Islet precursor cell (in vitro differentiated cells): ENCODE measurements at places on chromosomes 11 and 22.
A peak's percentile ranks its signal among the peaks of the same experiment; 100 is the strongest.

GRCh38 chr11:106939157-106939556, 79.1 kb downstream of the GUCY1A2 start:
- DNase-seq, result no peak

DNA sequence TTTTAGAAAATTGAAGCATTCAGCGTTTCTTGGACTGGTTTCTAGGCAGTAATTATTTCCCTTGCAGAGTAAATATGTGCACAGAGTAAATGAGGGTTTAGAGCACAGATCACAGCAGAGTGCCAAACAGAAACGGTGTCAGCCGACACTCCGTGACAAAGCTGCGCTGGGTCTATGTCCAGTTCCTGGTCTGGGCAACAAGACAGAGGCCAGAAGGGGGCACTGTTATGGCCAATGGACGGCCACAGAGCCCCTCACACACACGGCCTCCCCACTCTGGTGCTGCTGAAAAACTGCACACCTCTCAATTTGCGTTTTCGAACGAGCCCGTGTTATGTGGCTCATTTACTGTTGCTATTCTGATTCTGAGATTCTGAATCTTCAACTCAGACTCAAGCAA, 180.7 kb downstream of the MPPED1 start:
- DNase-seq, result peak; percentile 67

GRCh38 chr11:117916956-117917355, 12.2 kb downstream of the TMPRSS13 start:
- DNase-seq, result peak; percentile 29

DNA sequence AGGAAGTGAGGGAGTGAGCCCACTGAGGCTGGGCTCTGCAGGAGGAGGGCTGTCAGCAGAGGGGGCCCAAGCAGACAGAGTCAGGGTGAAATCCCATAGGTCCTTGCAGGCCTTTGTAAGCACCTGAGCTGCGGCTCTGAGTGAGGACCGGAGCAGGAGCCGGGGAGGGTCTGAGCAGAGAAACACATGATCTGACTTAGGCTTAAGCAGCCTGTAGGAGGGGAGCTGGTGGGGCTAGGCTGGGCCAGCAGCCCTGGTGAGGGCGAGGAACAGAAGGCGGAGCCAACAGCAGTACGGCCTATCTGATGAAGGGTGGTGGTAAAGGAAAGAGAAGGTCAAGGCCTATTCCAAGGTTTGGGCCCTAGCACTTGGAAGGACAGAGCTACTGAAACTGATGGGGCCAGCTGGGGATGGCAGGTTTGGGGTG, 26.9 kb upstream of the CBX7 start:
- DNase-seq, result peak; percentile 78

DNA sequence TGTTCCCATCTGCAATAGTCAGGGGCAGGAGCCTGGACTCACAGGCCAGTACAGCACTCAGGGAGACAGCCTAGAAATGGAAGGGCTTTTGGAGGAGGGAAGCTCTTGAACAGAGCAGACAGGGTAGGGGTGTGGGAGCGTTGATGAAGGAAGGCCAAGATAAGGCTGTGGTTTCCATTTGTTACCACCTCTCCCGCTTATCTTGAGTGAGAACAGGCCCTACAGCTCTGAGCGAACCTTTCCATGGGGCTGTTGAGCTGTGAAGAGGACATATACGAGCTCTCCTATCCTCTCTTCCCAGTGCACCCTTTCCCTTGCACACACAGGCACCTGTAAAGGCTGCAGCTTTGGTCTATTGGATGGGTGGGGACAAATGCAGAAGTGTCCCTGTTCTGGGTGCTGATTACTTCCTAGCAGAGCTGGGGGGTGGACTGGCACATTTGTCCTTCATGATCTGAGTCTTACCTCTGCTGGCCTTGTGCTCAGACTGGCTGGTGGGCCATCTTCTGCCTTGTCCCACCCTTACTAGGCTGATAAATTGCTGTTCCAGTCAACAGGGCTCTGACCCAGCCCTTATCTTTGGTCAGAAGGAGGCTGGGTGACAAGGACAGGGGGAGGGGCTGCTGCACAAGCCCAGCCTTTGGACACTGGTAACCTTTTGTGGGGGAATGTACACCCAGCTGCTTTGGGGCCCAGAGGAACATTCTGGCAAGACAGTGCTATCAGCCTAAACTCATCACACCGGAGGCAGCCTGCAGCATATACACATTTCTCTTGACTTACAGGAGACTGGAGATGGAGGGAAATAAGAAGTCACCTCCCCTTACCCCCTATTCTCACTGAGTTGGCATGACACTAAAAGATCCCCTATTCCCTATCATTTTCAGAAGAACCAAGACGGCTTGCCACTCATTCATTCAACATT, 80.1 kb upstream of the NNMT start:
- peak; percentile 79 for DNase-seq

GRCh38 chr11:13983081-13983751, 20.7 kb downstream of the SPON1 start:
- no peak for DNase-seq

GRCh38 chr22:35961480-35962295, 66.9 kb downstream of the RBFOX2 start:
- DNase-seq, result peak; percentile 83

DNA sequence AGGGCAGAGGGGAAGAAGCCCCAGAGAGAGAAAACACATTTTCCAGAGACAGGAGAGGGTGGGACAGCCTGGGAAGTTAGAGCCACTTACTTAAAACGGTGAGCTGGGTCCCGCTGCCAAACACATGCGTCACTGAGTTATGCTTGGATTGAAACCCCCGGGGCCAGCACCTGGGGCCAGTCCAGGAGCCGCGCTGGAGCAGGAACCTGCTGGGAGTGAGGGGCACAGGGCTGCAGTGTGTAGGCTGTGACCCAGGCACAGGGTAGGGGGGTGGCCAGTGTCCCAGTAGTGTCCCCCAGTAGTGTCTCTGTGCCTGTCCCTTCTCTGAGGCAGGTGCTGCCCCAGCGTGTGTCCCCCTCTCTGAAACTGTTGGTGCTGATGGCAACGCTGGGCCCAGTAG, 5.2 kb downstream of the IGLL1 start:
- no peak for DNase-seq

DNA sequence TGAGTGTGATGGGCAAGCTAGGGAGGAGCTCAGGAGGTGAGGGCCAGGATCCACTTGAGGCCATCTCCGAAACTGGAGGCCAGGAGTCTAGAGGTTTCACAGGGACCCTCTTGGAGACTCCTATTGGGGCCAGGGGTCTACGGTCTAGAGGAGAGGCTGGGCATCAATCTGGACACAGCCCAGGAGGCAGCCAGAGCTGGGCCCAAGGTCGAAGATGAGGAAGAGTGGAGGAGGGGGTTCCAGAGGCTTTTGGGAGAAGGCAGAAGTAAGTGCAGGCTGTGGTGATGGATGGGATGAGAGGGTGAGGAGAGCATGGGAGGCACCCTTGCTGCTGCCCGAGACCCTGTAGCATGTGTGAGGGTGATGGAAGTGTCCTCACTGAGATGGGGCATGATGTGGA, 56.6 kb downstream of the LRRC32 start:
- peak; percentile 35 for DNase-seq

GRCh38 chr22:18120857-18121256, 10.2 kb downstream of the TUBA8 start:
- DNase-seq, result no peak

DNA sequence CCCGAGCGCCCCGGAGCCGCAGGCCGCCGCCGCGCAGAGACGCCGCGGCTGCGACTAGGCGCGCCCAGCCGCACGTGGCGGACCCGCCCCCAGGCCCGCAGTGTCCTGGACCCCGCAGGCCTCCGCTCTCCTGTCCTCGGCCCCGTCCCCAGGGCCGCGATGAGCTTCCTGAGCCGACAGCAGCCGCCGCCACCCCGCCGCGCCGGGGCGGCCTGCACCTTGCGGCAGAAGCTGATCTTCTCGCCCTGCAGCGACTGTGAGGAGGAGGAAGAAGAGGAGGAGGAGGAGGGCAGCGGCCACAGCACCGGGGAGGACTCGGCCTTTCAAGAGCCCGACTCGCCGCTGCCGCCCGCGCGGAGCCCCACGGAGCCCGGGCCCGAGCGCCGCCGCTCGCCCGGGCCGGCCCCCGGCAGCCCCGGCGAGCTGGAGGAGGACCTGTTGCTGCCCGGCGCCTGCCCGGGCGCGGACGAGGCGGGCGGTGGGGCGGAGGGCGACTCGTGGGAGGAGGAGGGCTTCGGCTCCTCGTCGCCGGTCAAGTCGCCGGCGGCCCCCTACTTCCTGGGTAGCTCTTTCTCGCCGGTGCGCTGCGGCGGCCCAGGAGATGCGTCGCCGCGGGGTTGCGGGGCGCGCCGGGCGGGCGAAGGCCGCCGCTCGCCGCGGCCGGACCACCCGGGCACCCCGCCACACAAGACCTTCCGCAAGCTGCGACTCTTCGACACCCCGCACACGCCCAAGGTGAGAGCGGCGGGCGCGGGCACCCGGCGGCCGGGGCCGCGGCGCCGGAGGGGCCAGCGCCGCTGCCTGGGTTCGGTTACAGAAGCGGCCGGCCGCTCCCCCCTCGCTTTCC, 528 bp downstream of the WEE1 start:
- no peak for DNase-seq

- no peak for DNase-seq
Observed at GRCh38 chr22:31210556-31211421, 1.3 kb upstream of the LIMK2 start.

- peak; percentile 94 for DNase-seq
Observed at GRCh38 chr22:35681454-35682052, 33.3 kb downstream of the APOL6 start.

- DNase-seq, result no peak
Observed at GRCh38 chr22:30250039-30250565, 3.5 kb upstream of the LIF start.

DNA sequence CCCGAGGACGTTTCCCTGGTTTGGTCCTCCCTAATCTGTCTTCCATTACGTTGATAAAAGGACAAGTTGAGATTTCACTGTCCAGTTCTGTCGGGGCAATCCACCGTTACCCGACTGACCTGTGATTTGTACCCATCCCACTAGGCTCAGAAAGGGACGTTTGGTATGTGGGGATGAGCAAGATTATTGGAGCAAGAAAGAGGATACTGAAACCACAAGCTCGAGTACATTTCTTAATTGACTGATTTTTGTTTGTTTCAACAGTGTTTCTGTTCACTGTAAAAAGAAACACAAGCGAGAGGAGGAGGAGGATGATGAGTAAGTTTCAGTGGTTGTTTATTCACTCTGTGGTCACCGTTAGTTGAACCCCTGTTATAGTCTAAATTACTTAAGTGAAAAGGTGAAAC, 969 bp downstream of the CCDC117 start:
- DNase-seq, result no peak

- DNase-seq, result no peak
Observed at GRCh38 chr11:72615329-72615728, 58.9 kb downstream of the PDE2A start.

DNA sequence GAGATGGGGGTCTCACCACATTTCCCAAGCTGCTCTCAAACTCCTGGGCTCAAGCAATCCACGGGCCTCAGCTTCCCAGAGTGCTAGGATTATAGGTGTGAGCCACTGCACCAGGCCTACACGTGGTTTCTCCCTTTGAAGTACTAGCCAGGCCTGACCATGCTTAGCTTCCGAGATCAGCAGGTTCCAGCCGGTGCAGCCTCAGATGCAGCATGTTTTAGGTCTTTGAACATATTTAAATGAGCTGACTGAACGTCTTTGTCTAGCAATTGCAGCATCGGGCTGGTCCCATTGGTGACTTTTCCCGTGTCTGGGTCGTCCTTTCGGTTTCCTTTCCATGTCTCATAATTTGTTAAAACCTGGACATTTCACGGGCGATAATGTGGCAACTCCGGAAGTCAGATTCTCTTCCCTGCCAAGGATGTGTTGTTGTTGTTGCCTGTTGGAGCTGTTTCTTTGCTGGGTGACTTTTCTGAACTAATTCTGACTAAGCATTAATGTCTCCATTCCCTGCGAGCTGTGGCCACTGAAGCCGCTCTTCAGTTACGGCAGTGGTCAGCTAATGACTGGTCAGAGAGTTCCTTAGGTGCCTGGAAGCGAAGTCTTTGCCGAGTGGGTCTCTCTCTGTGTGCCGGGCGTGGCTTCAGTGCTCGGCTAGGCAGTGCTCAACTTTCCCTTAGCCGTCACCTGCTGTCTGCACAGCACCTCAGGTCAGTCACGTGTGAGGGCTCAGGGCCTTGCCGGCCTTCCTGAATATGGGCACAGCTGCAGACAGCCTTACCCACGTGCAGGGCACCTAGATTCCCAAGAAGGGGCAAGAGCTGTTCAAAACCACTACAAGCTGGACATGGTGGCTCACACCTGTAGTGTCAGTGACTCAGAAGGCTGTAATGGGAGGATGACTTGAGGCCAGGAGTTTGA, 3.8 kb upstream of the CYP2D6 start:
- no peak for DNase-seq
